NCI-H1105 (cell line): ENCODE measurements at places on chromosomes 2 and 18.

DNA sequence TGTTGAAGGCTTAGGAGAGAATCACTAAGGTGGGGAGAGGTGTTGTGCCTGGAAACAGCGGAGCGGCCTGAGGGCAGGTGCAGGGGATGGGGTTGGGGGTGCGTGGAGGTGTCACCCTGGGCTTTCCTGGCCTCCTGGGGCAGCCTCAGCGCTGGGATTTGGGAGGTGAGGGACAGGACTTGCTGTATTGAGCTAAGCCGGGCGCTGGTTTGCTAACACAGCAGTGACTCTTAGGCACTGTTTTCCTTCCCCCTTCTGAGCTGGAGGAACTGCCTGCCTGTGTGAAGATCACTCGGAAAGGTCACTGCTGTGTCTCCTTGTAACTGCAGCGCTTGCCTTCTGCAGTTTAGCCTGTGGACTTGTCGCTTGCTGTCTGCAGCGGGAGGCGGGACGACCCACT lies 21.2 kb downstream of the PRELID3A start:
- no peak for DNase-seq

DNA sequence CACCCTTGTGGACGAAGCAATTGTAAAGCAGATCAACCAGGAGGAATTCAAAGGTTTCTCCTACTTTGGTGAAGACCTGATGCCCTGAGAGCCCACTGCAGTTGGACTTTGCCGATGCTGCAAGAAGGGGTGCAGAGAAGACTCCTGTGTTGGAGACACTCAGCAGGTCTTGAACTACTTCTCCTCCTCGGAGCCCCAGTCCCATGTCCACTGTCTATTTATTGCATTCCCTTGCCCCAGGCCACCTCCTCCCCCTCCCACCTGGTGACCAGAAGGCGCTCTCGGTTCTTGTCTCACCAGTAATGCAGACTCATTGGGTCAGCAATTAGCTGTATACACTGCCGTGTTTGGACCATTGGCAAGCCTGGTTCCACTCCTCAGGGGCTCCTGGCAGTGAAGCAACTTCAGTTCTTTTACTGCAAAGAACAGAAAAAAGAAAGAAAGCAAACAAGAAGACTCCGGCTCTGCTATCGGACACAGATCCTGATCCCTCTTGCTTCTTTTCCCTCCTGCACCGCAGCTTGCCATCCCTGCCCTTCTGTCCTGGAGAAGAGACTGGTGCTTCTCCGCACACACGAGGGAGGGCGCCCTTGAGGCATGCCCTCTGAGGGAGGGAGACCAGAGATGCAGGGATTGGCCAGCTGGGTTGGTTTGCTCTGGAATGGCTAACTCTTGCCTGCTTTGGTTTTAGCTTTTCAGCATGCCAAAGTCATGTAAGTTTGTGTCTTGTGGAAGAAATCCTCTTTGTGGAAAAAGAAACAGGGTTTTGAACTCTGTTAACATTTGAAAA lies 112.2 kb upstream of the EPAS1 start:
- no peak for DNase-seq

GRCh38 chr18:57655740-57656139 lies 34.1 kb upstream of the NARS1 start:
- DNase-seq: no peak

DNA sequence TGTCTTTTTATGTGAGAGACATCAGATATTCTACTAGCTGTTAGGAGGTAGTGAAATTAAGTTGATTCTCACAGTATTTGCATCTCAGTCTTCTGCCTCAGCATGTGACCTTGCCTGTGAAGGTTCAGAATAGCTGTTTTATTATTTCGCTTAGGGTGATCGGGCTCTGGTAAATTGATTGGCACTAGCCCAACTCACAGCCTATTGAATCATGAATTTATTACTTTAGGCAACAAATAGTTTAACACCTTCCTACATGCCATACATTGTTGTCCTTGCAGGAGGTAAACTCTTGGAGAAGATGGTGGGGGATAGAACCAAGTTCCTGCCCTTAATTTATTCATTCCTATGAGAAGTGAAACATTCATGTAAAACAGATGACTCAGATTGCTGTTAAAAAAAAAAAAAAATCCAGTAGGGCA lies 101.9 kb downstream of the GPD2 start:
- DNase-seq: no peak

- no peak for DNase-seq
These were observed 33.3 kb downstream of the ANTXR1 start for GRCh38 chr2:69046221-69046662.

DNA sequence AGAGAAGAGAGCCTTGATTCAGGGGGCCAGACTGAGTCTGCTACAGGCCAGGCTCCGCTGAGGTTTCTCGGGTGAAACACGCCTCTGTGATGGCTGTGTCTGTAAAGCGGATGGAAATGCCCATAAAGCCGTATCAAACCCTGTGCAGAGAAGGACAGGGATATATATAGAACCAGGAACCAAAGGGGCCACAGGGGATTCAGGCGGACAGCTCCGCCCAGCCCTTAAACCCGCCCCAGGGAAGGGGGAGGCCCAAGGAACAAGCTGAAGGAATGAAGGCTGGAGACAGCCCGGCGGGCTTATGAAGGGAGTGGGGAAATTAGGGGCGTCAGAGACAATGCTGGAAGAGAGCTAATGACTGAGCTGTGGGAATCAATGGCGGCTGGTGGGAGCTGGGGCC lies 42.1 kb downstream of the NHEJ1 start:
- DNase-seq: no peak

DNA sequence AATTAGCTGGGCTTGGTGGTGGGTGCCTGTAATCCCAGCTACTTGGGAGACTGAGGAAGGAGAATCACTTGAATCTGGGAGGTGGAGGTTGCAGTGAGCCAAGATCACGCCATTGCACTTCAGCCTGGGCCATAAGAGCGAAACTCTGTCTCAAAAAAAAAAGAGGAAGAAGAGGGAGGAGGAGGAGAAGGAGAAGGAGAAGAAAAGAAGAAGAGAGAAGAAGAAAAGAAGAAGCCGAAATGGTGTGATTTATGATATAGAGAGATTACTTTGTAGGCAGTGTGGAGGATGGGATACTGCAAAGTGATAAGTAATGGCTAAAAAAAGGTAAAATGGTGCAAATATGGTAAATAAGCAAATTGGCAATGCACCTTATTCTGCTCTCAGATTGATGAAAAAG lies 25.1 kb downstream of the THNSL2 start:
- no peak for DNase-seq

GRCh38 chr2:181955010-181955409 lies 30.6 kb upstream of the PPP1R1C start:
- DNase-seq: no peak

DNA sequence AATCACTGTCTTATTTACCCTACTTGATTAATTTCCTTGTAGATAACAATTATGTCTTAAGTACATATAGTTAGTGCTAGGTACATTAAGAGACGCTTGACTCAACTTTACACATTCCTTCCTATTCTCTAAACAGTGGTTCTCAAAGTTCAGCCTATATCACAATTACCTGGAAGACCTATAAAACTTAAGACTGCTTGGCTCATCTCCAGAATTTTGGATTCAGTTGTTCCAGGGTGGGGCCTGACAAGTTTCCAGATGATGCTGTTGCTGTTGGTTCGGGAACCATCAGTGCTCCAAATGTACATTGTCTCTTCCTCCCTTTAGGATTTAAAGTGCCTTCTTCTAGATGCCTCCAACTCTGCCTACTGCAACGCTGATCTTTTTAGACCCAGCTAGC lies 4.0 kb downstream of the PPP3R1 start:
- DNase-seq: no peak

GRCh38 chr18:53984021-53984420 lies 240.4 kb downstream of the MBD2 start:
- DNase-seq: no peak

DNA sequence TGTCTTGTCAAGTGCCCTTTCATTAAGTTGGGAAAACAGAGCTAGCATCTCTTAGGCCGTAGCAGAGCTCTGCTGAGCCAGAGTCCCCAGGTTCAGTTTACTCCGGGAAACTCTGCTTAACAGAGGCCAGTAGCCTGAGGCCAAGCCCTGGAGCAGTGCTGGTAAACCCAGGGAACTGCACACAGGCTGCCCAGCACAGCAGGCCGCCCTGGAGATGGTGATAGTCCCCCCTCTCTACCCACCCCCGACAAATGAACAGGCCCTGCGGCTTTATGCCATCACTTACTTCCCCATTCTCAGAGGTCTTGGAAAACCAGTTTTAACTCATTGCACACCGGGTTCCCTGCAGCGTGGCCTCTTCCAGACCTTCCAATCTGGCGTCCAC lies 3.5 kb downstream of the CNNM4 start:
- no peak for DNase-seq

GRCh38 chr2:235674146-235674545 lies 180.3 kb downstream of the AGAP1 start:
- no peak for DNase-seq

DNA sequence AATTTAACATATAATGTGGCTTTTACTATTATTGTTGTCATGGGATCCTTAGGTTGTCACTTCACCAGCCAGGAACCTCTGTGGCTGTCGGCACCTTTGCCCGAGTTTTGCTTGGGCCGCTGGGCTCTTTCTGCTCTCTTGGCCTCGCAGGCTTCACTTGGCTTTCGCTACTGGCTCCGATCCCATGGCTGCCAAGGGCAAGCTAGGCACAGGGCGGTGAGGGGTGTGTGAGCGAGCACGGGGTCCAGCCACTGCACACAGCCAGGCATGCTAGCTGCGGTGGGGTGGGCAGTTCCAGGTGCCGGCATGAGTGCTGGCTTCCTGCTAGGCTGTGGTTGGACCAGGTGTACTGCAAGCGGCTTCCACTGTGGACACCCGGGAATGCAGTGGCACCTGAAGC lies 23.4 kb upstream of the RAPGEF4 start:
- DNase-seq: no peak

DNA sequence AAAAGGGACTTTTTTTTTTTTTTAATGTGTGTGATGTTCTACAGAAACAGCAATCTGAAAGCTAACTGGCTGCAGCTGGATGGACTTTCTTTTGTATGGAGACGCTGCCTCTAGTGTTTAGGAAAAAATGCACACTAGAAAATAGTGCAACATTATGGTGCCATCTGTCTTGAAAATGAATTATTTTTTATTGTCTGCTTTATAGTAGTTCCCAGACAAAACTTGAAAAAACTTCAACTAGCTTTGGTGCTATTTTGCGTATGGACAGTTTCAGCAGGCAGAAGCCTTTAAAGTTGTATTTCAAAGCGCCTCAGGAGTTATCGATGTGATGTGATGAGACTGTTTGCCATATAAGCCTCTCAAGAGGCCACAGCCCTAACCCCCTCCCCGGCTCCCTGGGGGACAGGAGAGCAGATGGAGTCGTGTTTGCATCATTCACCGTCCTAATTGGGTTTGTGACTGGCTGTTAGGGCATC lies 86.9 kb downstream of the LTBP1 start:
- DNase-seq: no peak

DNA sequence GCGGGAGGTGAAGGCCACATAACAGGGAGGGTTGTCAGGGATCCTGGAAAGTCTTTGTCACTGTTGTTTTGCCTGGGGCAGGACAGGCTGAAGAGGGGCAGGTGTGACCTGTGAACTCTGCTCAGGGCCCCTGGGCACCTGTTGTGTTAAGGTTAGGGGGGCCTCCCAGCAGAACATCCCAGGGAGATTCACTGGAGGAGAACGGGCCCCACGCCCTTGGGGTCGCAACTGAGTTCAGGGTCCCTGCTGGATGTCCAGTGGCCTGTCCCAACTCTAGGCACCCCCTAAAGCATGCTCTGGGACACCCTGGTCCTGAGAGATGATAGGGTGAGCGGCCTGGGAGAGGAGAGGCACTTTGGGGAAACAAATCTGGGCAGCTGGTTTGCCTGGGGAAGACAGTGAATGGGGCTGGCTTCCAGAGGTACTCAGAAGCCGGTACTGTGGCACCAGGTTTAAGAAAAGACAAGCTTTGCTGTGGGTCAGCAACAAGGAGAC lies 22.9 kb downstream of the GPR35 start:
- no peak for DNase-seq

- no peak for DNase-seq
These were observed 195.1 kb upstream of the LRP1B start for GRCh38 chr2:142325870-142326269.

GRCh38 chr2:112073875-112074274 lies 18.8 kb downstream of the TMEM87B start:
- DNase-seq: no peak

- DNase-seq: peak; percentile 76
These were observed at the start of gene KIF3C for GRCh38 chr2:25982273-25982967. KIF3C (minus strand) TSS chr2:25982497; CDS start chr2:25981917, 580 bp downstream.

GRCh38 chr2:88696611-88697010 lies 5.1 kb downstream of the RPIA start:
- DNase-seq: no peak

DNA sequence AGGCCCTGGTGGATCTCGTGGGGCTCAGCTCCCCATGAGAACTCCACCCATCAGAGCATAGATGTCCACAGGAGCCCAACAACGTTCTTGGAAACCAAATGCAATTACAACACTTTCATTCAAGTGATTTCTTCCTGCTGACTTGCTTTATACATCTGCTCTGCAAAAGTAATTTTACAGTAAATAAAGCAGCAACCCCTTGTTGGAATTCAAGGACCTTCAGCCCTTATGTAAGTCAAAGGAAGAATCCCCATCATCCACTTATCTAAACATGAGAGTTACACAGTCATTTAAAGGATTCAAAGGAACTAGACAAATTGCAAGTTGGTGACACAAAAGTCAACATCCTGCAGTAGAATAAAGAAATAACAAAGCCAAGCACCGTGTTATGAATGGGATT lies 17.1 kb upstream of the ANTXR1 start:
- DNase-seq: no peak

DNA sequence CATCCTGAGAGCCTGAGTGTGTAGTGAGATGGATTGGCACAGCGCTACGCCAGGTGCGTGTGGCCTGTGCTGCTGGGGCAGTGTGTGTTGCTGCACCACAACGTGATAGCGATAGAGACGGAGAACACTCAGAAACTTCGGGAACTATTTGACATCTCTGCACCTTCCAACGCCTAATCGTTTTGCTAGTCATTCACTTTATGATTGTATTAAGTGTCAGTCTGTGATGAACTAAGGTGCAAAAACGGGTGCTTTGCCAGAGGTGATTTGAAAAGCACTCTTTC lies 26.0 kb upstream of the IGFBP2 start:
- no peak for DNase-seq

DNA sequence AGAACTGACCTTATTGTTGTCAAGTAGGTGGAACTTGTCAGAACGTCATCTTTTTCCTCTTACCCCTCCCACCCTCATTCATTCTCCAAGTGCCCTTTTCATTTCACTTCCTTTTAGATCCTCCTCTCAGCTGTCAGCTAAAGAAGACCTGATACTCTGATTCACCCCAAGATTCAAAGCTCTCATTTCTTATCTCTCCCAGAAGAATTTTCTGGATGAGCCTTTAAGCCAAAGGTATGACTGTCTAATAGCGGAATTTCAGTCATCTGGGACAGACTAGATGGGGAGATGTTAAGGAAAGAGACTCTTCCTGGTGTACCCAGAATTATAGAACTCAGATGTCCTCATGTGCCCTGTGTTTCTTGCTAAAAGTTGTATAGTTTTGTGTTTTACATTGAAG lies 53.9 kb downstream of the TCF7L1 start:
- no peak for DNase-seq
